ENCODE measurements at places on chromosomes 7 and 10. TPM values are rescaled to one million over a fixed set of nuclear protein-coding genes. Genes with fewer than 3 reads are reported as not detected.

Gene HEPACAM2
- not detected for total RNA-seq

Gene GCK
- 0.87 TPM for total RNA-seq

Gene EPO
- not detected for total RNA-seq

Gene LSM8
- 64.3 TPM for total RNA-seq
